ENCODE measurements at places on chromosomes 5 and 9.

DNA sequence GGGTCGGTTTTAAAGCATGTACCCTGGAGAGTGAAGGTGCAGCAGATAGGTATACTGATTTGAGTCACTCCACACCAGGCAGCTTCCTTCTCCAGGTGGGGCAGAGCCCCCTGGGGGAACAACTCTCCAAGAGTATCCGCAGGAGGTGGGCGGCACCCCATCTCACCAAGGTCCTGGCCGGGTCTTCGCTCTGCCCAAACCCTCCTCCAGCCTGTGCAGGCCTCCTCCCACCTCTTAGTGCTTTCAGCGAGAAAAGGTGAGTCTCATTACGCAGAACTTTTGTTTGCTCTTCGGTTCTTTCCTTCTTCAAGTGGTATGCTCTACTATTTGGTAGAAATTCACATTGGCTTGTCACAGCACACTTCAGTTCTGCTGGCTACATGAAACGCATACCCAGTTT lies 13.7 kb downstream of the SPACA9 start:
- DNase-seq: no peak

- DNase-seq: no peak
These were observed 26.6 kb downstream of the NEK6 start for GRCh38 chr9:124284237-124284831.

- DNase-seq: no peak
These were observed 370.0 kb downstream of the ZSWIM6 start for GRCh38 chr5:61701877-61702602.

- no peak for DNase-seq
These were observed 44.3 kb downstream of the HMCN2 start for GRCh38 chr9:130309689-130310455.

DNA sequence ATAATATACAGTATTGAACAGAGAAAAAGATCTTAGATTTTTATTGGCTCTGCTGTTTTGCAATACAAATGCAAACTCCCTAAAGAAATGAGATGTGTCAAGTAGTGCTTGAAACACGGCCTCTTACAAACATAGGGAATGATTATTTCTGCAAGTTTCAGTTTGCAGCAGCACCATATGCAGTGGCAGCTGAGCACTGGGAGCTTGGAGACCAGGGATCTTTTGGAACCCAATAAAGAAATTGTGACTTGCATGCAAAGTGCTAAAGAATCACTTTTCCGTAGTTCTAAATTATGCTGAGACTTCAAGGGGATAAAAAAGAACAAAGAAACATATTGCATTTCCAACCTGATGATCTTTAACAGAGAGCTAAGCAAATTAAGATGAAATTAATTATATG lies 674.6 kb upstream of the ZNF608 start:
- no peak for DNase-seq

DNA sequence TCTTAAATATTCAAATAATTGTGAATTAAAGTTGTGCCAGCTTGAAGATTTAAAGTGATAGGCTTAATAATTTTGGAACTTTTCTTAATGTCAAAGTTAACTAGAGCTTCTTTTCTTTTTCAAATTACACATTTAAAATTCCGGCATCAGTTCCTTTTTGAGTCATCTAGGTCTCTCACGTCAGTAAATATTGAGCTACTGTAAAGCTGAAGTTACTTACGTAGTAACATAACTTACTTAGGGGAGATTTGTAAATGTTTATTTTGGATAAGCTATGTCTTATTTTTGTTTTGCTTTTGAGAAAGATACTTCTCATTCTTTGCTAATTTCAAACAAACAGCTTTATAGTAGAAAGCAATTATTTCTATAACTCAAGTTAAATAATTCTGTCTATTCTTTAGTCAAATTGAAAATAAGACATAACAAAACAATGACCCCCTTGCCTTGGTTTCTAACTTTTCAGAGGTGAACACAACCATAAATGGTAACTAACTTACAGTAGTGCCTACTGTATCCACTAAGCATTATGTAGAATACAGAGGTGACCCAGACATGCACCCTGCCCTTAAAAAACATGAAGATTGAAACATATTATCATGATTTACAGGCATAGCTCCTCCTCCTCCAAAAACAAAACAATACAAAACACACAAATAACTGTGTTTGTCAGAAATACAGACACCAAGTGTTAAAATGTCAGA lies 29.8 kb downstream of the CD274 start:
- no peak for DNase-seq

- DNase-seq: no peak
These were observed 193.7 kb downstream of the OLFM1 start for GRCh38 chr9:135281151-135281550.

GRCh38 chr9:26132746-26133312 lies 454.6 kb upstream of the TUSC1 start:
- DNase-seq: no peak

DNA sequence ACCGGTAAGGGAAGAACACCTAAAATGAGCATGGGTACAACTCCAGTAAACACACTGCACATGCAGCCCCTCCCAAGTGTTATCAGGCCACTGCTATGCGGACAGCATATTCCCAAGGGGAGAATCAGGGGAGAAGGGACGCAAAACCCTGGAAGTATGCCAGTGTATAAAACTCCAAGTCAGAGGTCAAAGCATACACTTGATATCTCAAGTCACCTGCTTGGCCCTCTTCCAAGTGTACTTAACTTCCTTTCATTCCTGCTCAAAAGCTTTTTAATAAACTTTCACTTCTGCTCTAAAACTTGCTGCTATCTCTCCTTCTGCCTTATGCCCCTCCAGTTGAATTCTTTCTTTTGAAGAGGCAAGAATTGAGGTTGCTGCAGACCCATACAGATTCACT lies 408.1 kb downstream of the HTR1A start:
- DNase-seq: no peak

GRCh38 chr5:14447958-14448911 lies 133.4 kb upstream of the OTULINL start:
- DNase-seq: peak; percentile 62

DNA sequence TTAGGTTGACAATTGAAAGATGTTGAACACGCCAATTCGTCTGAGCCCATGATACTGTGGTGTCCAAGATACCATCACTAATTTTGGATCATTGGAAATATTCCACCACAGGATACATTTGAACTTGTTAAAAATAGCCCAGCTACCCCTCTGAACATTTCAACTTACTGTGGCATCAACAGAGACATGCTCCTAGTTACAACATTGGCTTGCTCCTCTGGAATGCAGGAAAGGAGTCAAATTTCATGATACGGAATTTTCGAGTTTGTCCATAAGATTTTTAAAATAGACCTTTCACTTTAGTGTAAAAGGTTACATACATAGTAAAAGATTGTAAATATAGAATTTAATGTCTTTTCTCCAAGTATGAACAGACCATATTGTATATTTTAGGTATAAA lies 12.8 kb downstream of the SEMA5A start:
- no peak for DNase-seq

- DNase-seq: no peak
These were observed 241.5 kb downstream of the TLE4 start for GRCh38 chr9:79813258-79813638.

GRCh38 chr5:18601185-18601584 lies 966.9 kb downstream of the TAF11L14 start:
- DNase-seq: no peak

DNA sequence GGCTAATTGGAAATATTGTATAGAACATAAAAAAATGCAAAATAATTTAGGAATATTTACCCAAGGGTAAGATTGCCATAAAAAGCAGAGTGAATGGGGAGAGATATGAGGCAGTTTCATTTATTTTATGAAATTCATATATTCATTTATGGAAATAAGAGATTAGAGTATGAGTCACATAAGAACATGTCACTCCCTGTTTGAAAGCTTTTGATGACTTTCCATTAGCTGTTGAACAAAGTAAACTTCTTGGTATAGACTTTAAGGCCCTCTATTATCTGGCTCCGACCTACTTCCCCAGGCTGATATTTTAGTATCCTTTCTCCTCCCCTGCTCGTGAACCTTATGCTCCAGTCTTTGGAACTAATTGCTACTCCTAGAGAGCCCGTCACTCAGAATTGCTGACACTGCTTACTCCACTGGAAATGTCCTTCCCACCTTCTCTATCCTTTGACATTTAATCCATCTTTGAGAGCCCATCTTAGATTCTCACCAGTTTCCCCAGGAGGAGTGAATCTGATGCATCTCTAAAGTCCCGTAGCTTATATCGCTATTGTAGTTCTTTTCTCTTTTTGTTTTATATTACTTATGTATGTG lies 8.9 kb upstream of the ACTBL2 start:
- DNase-seq: no peak

GRCh38 chr9:12880406-12881015 lies 105.7 kb downstream of the LURAP1L start:
- DNase-seq: no peak

GRCh38 chr9:133917375-133917774 lies 74.7 kb downstream of the VAV2 start:
- no peak for DNase-seq

Data from HT1080 (cell line).